Activated CD4-positive, alpha-beta T cell treated with anti-CD3 and anti-CD28 coated beads for 1 hour (primary cell): ENCODE measurements at places on chromosomes 5 and 9.

DNA sequence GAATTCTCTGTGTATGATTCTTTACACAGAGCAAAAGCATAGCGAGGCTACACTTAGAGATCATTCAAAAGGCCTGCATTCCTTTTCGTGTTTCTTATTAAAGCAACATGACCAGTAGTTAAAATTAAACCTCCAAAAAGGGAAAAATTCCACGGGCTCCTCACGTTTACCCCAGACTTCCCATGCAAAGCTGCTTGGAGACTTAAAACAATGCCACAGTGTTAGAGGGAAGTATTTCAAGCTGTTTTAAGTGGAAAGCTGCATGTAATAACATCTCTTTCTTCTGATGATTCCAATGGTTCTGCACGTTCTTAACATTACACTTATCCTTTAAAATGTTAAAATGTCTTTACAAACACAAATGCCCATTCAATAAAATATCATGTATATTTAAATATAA is 405.2 kb downstream of the SEMA5A start:
- no peak for DNase-seq

DNA sequence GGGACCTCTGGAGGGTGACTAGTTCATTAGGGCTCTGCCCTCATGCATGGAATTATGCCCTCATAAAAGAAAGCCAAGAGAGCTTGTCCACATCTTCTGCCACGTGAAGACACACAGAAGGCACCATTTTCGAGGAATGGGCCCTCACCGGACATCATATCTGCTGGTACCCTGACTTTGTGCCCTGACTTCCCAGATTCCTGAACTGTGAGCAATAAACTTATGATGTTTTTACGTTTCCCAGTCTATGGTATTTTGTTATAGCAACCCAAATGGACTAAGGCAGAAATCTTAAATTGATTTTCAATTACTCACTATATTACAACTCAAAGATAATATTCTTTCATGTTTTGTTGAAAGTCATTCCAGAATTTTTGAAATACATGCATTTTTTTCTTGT is 163.8 kb upstream of the PAPPA start:
- no peak for DNase-seq

GRCh38 chr5:105274079-105274478 is 1711.5 kb upstream of the NUDT12 start:
- no peak for DNase-seq

DNA sequence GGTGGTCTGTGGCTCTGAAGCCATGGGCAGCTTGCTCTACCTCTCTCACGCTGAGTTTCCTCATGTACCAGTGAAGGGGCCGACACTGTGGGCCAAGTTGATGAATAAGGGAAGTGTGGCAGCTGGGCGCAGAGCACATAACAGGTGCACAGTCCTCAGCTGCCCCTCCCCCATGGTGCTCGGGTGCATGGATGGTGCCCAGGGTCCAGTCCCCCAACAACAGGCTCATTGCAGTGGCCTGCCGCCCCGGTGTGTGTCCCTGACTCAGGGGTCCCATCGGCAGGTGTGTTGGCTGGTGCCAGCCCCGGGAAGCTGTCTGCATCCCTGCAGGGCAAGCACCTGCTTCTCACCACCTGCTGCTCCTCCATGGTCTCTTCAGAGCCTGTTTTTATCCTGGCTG is 36.6 kb downstream of the COL5A1 start:
- DNase-seq, result no peak

DNA sequence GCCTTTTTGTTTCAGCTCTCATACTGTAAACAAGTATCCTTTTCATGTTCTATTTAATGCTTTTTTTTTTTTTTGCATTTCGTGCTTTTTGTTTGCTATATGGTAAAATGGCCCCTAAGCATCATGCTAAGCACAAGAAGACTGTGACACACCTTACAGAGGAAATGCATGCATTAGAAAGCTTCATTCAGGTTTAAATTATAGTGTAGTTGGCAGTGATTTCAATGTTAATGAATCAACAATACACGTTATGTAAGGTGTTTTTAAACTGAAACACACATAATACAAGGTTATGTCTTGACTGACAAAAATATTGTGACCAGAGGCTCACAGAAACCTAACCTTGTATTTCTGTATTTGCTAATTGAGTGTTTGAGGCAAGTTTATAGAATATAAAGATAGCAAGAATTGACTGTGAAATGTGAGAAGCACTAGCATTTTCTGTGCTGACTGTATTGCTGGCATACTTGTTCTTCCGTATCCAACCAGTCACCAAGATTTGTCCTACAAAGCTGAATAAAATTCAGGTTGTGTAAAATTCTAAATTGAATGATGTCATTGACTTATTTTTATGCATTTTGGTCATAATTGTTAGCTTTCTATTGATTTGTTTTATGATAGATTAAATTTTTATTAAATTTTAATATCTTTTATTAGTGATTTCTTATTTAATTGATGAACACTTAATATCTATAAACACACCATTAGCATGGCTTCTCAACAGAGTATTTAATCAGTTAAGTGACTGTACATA is 4.1 kb downstream of the CFAP95 start:
- DNase-seq, result no peak

DNA sequence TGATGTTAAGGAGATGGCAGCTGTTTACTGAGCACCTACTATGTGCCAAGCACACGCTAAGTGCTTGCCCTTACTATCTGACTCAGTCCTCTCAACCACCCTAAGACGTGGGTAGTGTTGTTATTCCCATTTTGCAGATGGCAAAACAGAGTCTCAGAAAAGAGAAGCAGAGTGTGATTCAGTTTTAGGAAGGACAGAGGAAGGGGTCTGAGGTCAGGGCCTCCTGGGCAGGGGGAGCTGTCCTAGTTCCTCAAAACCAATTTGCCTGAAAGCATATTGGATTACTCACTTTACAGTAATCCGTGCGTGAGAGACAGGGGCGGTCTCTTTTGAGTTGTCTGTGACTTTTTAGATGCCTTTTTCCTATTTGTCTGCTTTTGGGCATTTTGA is 23.2 kb downstream of the DNM1 start:
- DNase-seq, result no peak

DNA sequence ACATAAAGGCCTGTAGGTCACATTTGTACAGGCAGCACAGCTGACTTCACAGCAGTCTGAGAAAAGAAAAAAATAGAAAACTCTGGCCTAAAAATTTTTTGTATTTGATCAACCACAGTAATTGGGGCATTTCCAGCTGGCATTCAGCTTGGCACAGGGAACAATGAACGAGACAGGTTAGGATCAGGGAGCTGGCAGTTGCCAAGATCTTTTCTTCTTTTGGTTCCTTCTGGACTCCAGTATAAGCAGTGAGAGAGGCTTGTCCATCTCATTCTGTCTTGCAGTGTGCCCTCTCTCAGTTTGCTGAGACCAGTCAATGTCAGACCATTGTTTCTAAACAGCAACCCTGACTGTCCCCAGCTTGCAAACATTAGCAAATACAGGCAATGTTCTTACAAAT is 601.1 kb downstream of the TLR4 start:
- no peak for DNase-seq

GRCh38 chr9:135526089-135526729 is 5.0 kb downstream of the LCN1 start:
- no peak for DNase-seq

GRCh38 chr5:181265092-181265671 is 4.2 kb upstream of the TRIM52 start:
- DNase-seq, result no peak

DNA sequence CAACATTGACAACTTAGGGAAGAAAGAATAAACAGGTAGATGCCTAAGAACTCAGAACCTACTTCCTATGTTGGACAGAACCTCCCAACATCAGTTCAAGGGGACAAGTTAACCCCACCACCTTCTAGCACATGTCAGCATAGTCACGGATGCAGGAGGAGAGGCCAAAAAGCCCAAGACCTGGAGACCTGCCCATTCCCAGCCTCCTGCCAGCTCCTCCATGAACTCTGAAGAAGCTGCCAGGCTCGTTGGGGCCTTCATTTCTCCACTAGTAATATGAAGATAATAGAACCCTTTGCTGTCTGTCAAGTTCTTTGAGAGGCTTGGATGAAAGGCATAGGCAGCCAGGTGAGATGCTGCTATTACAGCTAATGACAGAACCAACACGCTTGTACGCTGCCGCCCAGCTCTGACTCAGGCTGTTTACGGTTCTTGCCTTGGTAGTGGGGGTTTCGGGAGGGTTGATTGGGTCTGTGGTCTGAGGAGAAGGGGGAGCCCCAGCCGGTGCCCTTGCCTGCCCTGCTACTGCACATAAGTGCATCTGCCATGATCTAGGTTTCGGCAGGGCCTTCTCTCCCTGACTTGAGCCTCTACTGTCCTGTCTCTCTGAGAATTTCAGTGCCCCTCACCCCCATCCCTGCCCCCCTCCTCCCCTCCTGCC is 82.2 kb downstream of the NRG2 start:
- DNase-seq, result no peak

- no peak for DNase-seq
These were observed 22.9 kb downstream of the LIFR start for GRCh38 chr5:38533286-38534155.

GRCh38 chr5:154782812-154783592 is 27.8 kb downstream of the LARP1 start:
- DNase-seq, result no peak

DNA sequence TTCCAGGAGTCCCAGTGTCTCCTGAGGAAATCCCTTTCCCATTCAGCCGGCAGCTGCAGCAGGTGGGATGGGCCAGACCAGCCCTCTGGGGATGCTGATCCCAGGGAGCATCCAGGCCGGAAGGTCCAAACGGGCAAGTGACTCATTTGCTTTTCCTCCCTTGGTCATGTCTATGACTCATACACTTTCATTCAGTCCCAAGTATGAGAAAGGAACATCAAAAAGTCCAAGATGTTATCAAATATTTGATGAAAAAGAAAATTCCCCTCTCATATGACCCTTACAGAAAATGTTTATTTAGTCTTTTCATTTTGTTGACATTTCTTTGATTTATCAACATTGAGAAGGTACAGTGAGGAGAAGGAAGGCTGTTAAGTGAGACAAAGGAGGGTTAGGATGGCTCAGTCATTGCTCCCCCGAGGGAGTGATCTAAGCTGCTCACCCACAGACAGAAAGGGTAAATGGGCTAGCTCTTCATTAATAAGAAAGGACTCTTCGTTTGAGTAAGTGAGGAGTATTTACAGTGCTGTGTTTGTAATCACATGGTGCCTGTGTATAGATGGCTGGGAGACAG is 117.6 kb upstream of the ANKRD55 start:
- DNase-seq, result no peak

GRCh38 chr9:112168197-112168596 is 6.9 kb downstream of the SUSD1 start:
- DNase-seq, result no peak

GRCh38 chr9:16252616-16253015 is 617.9 kb downstream of the BNC2 start:
- no peak for DNase-seq

- DNase-seq, result no peak
These were observed 40.8 kb downstream of the FRMD3 start for GRCh38 chr9:83497441-83497840.

- no peak for DNase-seq
These were observed 202.7 kb downstream of the RFK start for GRCh38 chr9:76191493-76191892.

- no peak for DNase-seq
These were observed 82.1 kb downstream of the SLIT3 start for GRCh38 chr5:169218861-169219260.

GRCh38 chr5:103645816-103646215 is 83.2 kb upstream of the NUDT12 start:
- DNase-seq, result no peak

DNA sequence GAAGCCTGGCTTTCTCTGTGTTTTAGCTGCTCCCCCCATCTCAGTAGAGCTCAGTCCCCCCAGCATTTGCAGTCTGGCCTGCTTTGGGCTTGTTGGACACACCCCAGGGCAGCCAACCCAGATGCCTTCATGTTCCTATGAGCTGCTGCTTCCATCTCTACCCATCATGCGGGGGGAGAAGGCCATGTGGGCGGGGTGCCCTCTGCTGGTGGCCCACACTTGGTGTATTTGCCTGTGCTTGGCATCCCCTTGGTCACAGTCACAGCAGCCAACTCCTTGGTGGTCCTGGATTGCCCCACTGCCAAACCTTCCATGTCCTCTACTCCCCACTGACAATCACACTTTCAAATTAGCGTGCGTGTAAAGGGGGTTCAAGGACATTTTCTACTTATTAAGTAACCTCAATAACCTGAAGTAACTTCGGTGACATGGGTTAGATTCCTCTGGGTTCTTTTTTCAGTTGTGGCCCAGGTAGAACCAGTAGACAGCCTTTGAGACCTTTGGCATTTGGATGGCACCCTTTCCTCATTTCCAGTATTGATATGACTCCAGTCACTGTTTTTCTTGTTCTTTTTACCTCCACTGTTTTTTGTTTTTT is 42.8 kb downstream of the SNX30 start:
- DNase-seq, result peak; percentile 73

- DNase-seq, result no peak
These were observed 40.0 kb downstream of the GPR21 start for GRCh38 chr9:123073441-123073840.

DNA sequence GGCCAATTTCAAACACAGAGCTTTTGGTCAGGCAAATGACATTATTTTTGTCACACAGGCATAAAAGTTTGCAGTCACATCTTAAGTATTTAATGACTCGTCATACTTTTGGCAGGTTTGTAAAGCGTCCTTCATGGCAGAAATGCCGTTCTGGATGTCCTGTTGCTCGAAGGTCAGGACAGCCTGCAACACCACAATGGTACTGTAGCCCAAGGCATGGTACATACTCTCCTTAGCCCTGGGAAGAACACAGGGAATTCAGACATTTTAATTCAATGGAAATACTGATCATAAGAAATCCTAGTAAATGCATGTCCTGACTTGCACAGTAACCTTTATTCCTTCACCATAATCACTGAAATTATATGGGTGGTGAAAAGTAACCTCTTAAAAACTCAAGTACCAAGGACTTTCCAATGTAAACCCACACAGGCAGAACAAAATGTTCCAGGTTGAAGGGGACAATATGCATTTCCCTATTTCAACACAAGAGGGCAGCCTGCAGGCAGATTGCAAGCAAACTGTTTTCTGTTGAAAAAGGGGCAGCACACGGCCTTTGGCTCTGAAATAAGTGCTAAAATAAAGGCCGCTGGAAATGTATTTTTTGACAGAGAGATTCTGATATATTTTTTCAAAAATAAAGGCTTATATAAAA is 95.7 kb downstream of the TTC39B start:
- peak; percentile 23 for DNase-seq

DNA sequence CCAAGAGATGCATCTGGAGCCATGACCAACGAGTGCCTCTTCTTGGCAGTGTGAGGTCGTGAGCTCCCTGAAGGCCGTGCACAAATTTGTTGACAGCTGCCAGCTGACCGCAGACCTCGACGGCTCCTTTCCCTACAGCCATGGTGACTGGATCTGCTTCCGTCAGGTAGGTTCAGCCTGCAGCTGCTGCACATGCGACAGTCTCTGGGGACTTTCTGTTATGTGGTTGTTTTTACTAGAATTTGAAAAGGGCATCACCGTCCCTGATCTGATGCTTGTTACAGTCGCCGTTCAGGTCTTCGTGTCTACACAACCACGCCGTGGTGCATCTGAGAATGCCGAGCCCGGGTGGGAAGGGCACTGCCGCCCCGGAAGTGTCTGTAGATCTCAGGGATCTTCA is 36.5 kb upstream of the LRRC14B start:
- DNase-seq, result no peak
